ENCODE measurements at places on chromosomes 16 and 17.

DNA sequence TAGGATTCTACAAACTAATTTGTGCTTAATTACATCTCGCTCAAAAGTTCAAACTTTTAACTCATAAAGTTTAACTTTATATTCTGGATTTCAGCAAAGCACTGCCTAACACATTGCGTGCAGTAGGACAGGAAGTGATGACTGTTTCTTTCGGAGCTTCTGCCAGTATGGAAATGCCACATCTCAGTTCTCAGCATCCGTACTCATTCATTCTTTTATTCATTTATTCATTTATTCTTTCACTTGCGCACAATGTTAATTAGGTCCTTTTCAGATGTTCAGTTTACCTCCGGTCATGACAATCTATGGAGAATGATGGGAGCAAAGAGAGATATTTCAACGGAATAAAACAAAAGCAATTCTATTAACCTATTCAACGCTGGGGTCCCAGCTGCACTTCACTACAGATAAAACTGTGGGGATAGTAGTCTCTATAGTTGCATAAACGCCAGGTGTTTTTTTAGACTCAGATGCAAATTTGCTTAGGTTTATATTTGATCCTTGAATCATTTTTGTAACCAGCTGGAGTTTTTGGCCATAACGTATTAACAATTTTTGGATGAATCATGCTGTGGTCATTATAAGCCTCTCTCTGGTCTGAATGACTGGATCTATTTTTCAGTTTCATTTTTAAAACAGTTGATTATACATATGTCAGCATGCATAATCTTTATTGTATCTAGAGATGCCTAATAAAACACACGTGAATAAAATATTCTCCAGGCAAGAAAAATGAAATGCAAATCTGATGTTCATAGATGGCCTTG is 143.9 kb downstream of the KCNJ2 start:
- no peaks in the 10 kb centered on the region for H3K27me3 ChIP-seq
- no peaks in the 10 kb centered on the region for H3K4me1 ChIP-seq
- H3K4me3 ChIP-seq = no peak overlapping the region
- DNase-seq = no peak
- no peaks in the 10 kb centered on the region for H3K36me3 ChIP-seq

- H3K27me3 ChIP-seq = no peaks in the 10 kb centered on the region
- H3K4me3 ChIP-seq = no peak overlapping the region
- DNase-seq = no peak
- H3K36me3 ChIP-seq = no peaks in the 10 kb centered on the region
- H3K4me1 ChIP-seq = no peaks in the 10 kb centered on the region
Observed at GRCh38 chr17:72175787-72176515, 55.1 kb downstream of the SOX9 start.

DNA sequence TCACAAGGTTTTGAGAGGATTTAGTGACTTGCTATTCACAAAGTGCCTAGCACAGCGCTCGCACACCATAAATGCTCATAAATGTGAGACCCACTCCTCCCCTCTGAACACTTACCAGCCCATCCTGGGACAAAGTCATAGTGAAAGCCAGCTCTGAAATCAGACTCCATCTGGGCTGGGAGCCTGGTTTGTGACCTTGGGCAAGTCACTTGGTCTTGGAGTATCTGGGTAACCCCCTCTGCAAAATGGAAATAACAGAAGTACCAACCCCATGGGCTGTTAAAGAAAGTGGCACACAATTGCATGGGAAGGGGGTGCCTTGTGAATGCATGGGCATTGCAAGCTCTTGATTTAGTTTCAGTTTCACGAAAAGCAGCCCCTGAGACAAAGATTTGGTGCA is 104.7 kb upstream of the CDH5 start:
- no peaks in the 10 kb centered on the region for H3K36me3 ChIP-seq
- no peaks in the 10 kb centered on the region for H3K4me1 ChIP-seq
- H3K27ac ChIP-seq = no peak overlapping the region
- DNase-seq = no peak
- no peak overlapping the region for H3K4me3 ChIP-seq

DNA sequence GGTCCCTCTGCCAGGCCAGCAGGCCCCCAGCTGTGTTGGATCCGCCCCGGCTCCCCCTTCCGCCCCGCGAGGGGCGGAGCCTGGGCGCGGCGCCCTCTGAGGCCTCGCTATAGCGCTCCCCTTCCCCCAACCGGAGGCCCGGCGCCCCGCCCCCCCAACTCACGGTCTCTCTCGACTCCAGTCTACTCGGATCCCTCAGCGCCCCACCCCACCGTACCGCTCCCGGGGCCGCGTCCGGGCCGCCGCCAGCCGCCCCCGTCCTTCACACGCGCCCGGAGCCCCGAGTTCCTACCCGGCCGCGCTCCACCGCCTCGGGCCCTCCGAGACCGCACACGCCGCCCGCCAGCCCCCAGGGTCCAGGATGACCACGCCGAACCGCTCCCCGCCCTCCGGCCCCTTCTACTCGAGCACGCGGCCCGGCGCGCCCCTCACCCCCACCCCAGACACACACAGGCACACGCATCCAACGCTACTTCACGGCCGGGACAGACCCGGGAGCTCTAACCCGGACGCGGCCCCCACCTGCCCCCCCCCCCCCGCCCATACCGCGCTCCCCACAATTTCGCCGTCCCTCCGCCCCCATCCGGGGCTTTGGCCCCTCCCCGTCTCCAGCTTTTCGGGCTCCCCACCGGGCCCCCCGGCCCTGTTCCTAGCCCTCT is 1.4 kb downstream of the PHF23 start:
- no peaks in the 10 kb centered on the region for H3K27me3 ChIP-seq
- peak; percentile 87 for DNase-seq
- H3K4me1 ChIP-seq = peaks cover 28% of the 10 kb centered on the region

DNA sequence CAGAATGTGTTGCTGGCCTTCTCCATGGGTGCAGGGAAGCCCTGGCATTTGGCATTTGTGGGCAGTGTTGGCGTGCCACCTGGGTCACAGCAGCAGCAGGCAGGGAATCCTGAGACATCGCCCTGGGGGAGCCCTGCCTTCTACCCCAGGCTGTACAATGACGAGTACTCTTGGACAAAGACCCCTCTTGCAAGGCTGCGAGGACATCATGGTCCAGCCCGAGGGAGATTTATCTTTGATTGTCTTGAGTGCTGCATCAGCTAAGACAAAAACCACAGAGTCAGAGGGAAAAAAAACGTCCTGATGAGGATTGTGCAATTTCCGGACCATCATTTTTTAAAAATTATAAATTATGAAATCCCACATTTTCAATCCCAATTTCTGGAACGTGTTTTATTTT is 3.7 kb downstream of the CRISPLD2 start:
- no peaks in the 10 kb centered on the region for H3K27me3 ChIP-seq
- H3K4me3 ChIP-seq = no peak overlapping the region
- no peak for DNase-seq
- peaks cover 11% of the 10 kb centered on the region for H3K4me1 ChIP-seq

- no peak overlapping the region for H3K27ac ChIP-seq
- peaks cover 19% of the 10 kb centered on the region for H3K4me1 ChIP-seq
- H3K4me3 ChIP-seq = no peak overlapping the region
- no peaks in the 10 kb centered on the region for H3K27me3 ChIP-seq
- peaks cover 12% of the 10 kb centered on the region for H3K36me3 ChIP-seq
- no peak for DNase-seq
Observed at GRCh38 chr17:77144227-77144626, 3.5 kb downstream of the SEC14L1 start.

- H3K4me1 ChIP-seq = peaks cover 14% of the 10 kb centered on the region
- H3K27me3 ChIP-seq = no peaks in the 10 kb centered on the region
- H3K4me3 ChIP-seq = peak overlapping the region; percentile 74
- H3K36me3 ChIP-seq = no peaks in the 10 kb centered on the region
- no peak for DNase-seq
- peak overlapping the region; percentile 82 for H3K27ac ChIP-seq
Observed at GRCh38 chr16:49857423-49858181, 1.7 kb upstream of the ZNF423 start.

- H3K4me1 ChIP-seq = no peaks in the 10 kb centered on the region
- no peak overlapping the region for H3K4me3 ChIP-seq
- DNase-seq = no peak
- no peak overlapping the region for H3K27ac ChIP-seq
Observed at GRCh38 chr17:34173241-34173640, 81.8 kb upstream of the CCL2 start.

- H3K4me1 ChIP-seq = no peaks in the 10 kb centered on the region
- no peak for DNase-seq
- H3K4me3 ChIP-seq = no peak overlapping the region
- no peak overlapping the region for H3K27ac ChIP-seq
- no peaks in the 10 kb centered on the region for H3K27me3 ChIP-seq
- no peaks in the 10 kb centered on the region for H3K36me3 ChIP-seq
Observed at GRCh38 chr17:61669522-61669921, 78.5 kb upstream of the NACA2 start.

DNA sequence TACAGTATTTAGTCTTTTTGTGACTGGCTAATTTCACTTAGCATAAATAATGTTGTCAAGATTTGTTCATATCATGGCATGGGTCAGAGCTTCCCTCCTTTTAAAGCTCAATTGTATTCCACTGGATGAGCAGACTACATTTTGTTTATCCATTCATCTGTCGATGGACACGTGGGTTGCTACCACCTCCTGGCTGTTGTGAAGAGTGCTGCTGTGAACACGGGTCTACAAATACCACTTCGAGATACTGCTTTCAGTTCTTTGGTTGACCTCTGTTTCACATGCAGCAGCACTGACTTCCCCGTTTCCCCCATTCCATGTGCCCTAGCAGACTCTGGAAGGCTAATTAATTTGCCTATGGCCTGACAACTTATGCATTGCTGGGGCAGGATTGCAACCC is 285.4 kb downstream of the SHISA9 start:
- no peak for DNase-seq
- H3K4me3 ChIP-seq = no peak overlapping the region
- no peak overlapping the region for H3K27ac ChIP-seq
- H3K27me3 ChIP-seq = no peaks in the 10 kb centered on the region

- no peak overlapping the region for H3K4me3 ChIP-seq
- no peaks in the 10 kb centered on the region for H3K27me3 ChIP-seq
- H3K4me1 ChIP-seq = peaks cover 23% of the 10 kb centered on the region
- H3K36me3 ChIP-seq = no peaks in the 10 kb centered on the region
- H3K27ac ChIP-seq = no peak overlapping the region
Observed at GRCh38 chr16:17362946-17363345, 107.8 kb downstream of the XYLT1 start.

DNA sequence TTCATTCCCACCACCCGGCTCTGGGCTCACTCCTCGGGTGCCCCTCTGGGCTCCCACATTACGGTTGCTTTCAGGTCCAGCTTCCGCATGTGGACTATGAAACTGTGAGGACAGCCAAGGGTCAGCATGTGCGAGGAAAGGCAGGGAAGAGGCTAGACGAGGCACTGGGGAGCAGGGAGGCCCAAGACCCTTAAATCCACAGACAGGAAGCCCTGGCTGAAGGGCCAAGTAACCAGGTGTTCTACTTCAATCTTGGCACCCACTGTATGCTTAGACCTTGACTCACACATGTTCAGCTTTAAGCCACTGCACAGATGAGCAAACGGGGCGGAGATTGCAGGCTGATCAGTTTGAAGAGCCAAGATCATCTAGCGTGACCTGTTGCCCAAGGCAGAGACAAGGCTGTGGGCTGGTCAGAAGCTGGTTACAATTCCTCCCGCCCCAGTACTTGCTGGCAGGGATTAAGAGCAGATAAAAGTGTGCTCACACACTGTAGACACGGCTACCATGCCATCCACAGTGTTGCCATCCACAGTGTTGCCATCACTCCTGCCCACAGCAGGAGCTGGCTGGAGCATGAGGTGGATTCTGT is at the start of gene CES4A:
Gene CES4A, plus strand, starts transcription at position 393 of the 592 bp plus-strand sequence. Its CDS starts 184 bp downstream, at position 577.
- DNase-seq = no peak
- H3K4me1 ChIP-seq = no peaks in the 10 kb centered on the region
- no peaks in the 10 kb centered on the region for H3K36me3 ChIP-seq
- no peaks in the 10 kb centered on the region for H3K27me3 ChIP-seq
- no peak within 1 kb of the TSS for H3K4me3 ChIP-seq

DNA sequence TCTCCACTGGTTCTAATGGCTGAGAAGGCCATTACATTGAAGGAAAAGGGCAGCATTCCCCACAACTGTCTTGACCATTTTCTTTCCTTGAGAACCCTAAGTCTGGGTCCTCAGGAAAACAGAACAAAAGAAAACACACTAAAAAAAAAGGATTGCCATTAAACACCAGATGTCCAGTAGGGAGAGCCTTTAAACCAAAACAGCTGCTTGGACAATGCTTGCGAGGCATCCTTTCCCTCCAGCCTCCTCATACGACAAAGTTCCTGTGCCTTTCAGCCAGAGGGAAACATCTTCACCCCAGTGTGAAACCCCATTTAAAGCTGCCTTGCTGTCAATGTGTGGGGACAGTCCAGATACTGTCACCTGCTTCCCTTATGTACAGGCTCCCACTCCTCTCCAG is 74.3 kb downstream of the MMD start:
- no peaks in the 10 kb centered on the region for H3K4me1 ChIP-seq
- DNase-seq = no peak
- no peaks in the 10 kb centered on the region for H3K36me3 ChIP-seq
- no peak overlapping the region for H3K27ac ChIP-seq

GRCh38 chr17:39151943-39152818 is 744 bp upstream of the PLXDC1 start:
- DNase-seq = no peak
- H3K27ac ChIP-seq = peak overlapping the region; percentile 23
- H3K27me3 ChIP-seq = no peaks in the 10 kb centered on the region
- peaks cover 15% of the 10 kb centered on the region for H3K4me1 ChIP-seq

- peak overlapping the region; percentile 56 for H3K27ac ChIP-seq
- H3K4me3 ChIP-seq = no peak overlapping the region
- H3K27me3 ChIP-seq = no peaks in the 10 kb centered on the region
- H3K4me1 ChIP-seq = no peaks in the 10 kb centered on the region
Observed at GRCh38 chr17:19247473-19247872, 10.3 kb downstream of the EPN2 start.

- no peaks in the 10 kb centered on the region for H3K36me3 ChIP-seq
- no peak for DNase-seq
- H3K27me3 ChIP-seq = no peaks in the 10 kb centered on the region
- peak within 1 kb of the TSS; percentile 56 for H3K4me3 ChIP-seq
- H3K4me1 ChIP-seq = peaks cover 60% of the 10 kb centered on the region
Observed at GRCh38 chr17:34254651-34255380, at the start of gene CCL2. Gene CCL2 (plus strand): TSS chr17:34255285. CDS start chr17:34255350, 65 bp downstream.

- H3K27ac ChIP-seq = no peak overlapping the region
- peak overlapping the region; percentile 20 for H3K4me3 ChIP-seq
Observed at GRCh38 chr16:73285436-73286201, 237.7 kb upstream of the ZFHX3 start.

GRCh38 chr17:51652529-51652928 is 392.2 kb downstream of the UTP18 start:
- no peak overlapping the region for H3K27ac ChIP-seq
- no peaks in the 10 kb centered on the region for H3K4me1 ChIP-seq
- H3K4me3 ChIP-seq = no peak overlapping the region
- no peaks in the 10 kb centered on the region for H3K27me3 ChIP-seq
- DNase-seq = no peak
- H3K36me3 ChIP-seq = no peaks in the 10 kb centered on the region

GRCh38 chr16:2008631-2009163 is 924 bp downstream of the ZNF598 start:
- peak overlapping the region; percentile 52 for H3K27ac ChIP-seq
- DNase-seq = no peak
- H3K4me3 ChIP-seq = peak overlapping the region; percentile 94
- H3K4me1 ChIP-seq = peaks cover 23% of the 10 kb centered on the region

- no peaks in the 10 kb centered on the region for H3K27me3 ChIP-seq
- H3K4me1 ChIP-seq = peaks cover 6% of the 10 kb centered on the region
- DNase-seq = no peak
- H3K27ac ChIP-seq = no peak overlapping the region
- H3K4me3 ChIP-seq = no peak overlapping the region
Observed at GRCh38 chr17:73630965-73631595, 13.2 kb downstream of the SDK2 start.

GRCh38 chr16:63628812-63629211 is 1493.1 kb downstream of the CDH11 start:
- no peaks in the 10 kb centered on the region for H3K4me1 ChIP-seq
- H3K36me3 ChIP-seq = no peaks in the 10 kb centered on the region
- H3K4me3 ChIP-seq = no peak overlapping the region
- DNase-seq = no peak
- no peak overlapping the region for H3K27ac ChIP-seq
- H3K27me3 ChIP-seq = no peaks in the 10 kb centered on the region
